Left forelimb (tissue), 1 donor: ENCODE measurements at places on chromosomes 2 and 18.

- peak; percentile 33 for DNase-seq
These were observed 146.8 kb upstream of the HS6ST1 start for GRCh38 chr2:128465246-128466170.

GRCh38 chr18:13464432-13465123 lies 246.0 kb downstream of the LDLRAD4 start:
- DNase-seq = no peak

- no peak for DNase-seq
These were observed 26.2 kb upstream of the MBOAT2 start for GRCh38 chr2:9029721-9030120.

GRCh38 chr2:64972876-64973275 lies 16.3 kb upstream of the SLC1A4 start:
- no peak for DNase-seq

GRCh38 chr18:13530879-13531387 lies 195.4 kb downstream of the FAM210A start:
- no peak for DNase-seq

DNA sequence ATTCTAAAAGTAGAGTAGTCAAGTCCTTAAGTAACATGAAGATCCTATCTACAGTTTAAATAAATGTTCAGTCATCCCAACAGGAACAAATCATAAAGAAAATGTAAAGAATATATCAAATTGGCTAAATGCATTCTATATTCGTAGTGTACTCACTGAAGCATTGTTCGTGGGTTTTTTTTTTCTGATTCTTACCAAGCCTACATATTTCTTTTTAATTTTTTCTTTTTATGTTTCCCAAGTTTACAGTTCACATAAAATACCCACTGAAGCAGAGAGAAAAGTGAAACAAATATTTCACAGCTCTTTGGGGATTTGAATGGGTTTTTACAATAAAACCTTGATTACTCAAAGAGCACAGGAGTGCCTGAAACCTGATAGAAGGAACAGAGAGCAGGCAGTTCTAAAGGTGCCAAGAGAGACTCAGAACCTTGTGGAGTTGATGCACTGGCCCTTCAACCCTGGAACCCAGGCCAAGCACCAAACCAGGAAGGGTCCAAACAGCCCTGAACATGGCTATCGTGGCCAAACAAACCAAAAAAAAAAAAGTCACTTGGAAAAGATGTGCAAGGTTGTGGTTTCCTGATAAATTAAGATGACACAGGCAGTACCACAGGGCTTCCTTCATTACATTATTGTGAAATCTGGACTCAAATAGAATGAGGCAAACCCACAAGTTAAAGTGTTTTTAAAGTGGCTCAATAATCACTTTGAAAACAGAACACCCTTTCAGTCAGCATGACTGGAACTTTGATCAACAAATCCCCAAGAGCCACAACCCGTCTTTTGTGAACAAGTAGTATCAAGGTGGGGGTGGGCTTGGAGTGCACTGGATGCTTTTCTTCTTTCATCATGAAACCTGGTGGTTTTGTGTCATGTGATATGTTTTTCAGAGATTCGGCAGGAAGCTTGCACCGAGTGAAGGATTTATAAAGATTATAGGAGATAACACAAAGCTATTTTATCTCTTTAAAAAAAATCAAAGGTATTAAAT lies 245.0 kb upstream of the FN1 start:
- DNase-seq = no peak

GRCh38 chr18:5198311-5198710 lies 1.3 kb upstream of the AKAIN1 start:
- DNase-seq = no peak

DNA sequence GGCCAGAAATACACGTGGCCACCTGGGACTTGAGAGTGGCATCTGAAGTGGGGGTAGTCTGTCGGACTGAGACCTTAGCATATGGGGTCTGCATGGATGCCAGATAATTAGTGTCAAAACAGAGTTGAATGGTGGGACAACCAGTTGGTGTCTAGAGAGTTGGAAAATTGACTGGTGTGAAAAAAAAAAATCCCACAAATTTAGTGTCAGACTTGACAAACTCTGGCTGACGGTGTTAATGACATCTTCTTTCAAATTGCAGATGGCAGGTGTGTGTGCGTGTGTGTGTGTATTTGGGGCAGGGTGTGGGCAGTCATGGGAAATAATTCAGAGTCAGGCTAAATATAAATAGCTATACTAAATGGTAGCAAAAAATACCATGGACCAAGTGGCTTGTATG lies 365.4 kb upstream of the RGPD4 start:
- DNase-seq = no peak

- DNase-seq = no peak
These were observed 27.0 kb downstream of the SKA1 start for GRCh38 chr18:50401888-50402287.

DNA sequence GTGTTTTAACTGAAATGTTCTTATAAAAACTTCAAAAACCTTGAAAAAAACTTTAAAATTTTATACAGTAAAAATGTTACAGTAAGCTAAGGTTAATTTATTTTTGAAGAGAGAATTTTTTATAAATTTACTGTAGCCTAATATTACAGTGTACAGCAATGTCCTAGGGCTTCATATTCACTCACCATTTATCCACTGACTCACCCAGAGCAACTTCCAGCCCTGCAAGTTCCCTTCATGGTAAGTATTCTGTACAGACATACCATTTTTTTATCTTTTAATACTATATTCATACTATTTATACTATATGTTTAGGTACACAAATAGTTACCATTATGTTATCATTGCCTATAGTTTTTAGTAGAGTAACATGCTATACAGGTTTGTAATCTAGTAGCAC lies 396.7 kb upstream of the MMADHC start:
- DNase-seq = no peak

- DNase-seq = no peak
These were observed 48.9 kb downstream of the DYNC1I2 start for GRCh38 chr2:171735991-171736710.

DNA sequence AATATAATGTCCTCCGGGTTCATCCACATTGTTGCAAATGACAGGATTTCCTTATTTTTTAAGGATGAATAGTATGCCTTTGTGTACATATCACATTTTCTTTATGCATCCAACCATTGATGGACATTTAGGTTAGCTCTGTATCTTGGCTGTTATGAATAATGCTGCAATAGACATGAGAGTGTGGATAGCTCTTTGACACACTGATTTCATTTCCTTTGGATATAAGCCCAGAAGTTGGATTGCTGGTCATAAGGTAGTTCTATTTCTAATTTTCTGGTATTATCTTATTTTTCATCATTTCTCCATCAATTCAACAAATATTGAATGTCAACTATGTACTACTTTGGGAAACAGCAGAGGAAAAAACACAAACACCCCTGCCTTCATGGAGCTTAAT lies 423.3 kb downstream of the MTX2 start:
- no peak for DNase-seq

DNA sequence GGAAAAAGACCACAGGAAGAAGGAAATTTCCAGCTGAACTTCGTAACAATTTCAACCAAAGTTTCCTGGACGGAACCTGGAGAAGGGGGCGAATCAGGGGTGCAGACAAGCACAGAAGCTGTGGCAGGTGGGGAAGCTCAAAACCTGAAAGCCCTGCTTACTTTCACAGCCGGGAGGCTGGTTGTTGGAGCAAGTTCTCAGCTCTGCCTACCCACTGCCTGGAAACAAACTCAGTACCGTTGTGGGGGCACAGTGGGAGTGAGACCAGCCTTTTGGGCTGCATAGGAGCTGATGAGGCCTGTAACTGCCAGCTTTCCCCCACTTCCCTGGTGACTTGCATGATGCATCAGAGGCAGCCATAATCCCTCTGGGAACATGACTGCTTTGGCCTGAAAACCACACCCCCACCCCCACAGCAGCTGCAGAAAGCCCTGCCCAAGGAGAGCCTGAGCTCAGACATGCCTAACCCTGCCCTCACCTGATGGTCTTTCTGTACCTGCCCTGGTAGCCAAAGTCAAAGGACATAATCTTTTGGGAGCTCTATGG lies 207.0 kb upstream of the VWC2L start:
- DNase-seq = no peak

GRCh38 chr18:62420151-62420512 lies 95.0 kb downstream of the TNFRSF11A start:
- no peak for DNase-seq

DNA sequence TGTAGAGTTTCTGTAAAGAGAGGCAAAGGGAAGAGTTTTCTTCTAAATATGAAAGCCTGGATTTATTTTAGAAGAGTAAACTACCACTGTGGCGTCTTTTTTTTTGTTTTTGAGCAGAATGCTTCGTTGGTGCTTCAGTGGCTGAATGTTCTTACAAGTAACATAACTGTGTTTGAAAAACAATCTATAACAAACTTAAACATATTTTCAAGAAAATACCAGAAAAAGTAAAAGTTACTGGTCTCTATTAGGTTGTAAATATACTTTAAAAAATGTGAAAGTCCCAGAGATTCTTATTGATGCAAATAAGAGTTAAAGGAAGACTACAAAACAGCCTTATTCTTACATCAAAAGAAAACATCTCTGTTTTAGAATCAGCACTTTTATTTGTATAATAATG lies 76.2 kb downstream of the NEB start:
- no peak for DNase-seq

- DNase-seq = no peak
These were observed 187.8 kb upstream of the ERBB4 start for GRCh38 chr2:212726403-212726802.

- DNase-seq = no peak
These were observed 288.2 kb downstream of the BCL2 start for GRCh38 chr18:63031375-63031774.

DNA sequence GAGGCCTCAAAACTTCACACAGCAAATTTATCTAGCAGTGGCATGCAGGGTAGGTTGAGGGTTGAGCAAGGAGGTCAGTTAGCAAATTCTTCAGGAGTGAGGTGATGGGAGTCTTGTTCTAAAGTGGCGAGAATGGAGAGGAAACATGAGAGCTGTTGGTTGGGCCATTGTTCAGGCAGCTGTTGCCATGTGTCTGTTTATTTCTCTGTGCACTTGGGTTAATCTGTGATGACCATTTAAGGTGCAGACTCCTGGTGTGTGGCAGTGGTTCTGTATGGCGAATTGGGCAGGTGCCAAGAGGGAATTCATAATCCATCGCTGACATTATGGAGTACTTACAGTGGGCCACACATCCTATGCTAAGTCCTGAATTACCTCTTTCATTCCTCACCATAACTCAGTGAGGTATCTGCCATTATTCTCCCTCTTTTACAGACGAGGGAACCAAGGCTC lies 30.4 kb downstream of the TMEM178A start:
- no peak for DNase-seq

DNA sequence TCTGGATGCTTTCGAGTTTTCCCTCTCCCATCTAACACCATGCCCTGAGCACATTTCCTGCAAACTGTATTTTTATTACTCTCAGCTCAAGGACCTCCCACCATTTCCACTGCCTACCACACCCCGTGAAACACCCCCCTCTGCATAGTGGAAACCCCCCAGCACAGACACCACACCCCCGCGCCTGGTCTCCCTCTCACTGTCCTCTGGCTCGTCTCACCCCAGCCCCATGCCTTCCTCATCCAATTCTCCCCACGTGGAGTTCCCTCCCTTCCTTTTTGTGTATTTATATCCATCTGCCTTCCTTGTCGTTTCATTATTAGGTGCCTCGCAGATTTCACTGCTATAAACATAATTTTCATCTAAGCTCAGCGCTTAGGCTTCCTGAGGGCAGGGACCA lies 307.5 kb downstream of the CELF4 start:
- no peak for DNase-seq

GRCh38 chr2:138922973-138923563 lies 142.9 kb upstream of the NXPH2 start:
- DNase-seq = no peak

GRCh38 chr2:168311261-168311910 lies 64.0 kb upstream of the STK39 start:
- DNase-seq = no peak

- no peak for DNase-seq
These were observed 171.7 kb upstream of the SOX11 start for GRCh38 chr2:5520463-5520972.

DNA sequence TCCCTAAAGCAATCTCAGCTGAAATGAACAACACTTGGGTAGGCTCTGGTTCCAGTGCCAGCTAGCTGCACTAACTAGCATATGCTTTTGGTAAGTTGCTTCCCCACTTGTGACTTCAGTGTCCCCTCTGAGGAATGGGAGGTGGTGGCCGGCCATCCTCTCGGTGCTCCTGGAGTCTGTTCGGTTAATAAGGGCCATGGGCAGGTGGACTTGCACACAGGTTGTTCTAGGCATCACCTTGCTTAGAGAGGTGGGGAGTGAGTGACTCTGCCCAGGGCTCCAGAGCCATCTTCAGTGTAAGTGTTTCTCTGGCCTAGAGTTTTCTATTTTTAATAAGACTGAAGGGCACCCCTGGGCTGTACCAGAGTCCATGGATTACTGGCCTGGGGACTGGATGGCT lies 18.8 kb upstream of the TAF1B start:
- no peak for DNase-seq

DNA sequence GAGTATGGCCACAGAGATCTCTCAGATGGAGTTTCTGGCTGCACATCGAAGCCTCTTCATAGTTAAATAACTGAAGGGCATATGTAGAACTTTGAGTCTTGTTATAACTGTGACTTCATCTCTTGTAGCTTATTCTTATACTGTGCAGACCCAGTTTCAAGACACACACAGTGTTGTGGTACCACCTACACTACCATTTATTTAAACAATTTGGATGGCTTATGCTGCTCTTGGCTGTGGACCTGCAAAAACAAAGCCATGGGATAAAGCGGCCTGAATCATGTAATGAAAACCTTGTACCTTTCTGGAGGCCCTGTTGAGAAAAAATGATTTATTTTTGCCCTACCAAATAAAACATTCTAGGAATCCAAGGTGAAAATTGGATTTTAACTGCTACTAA lies 262.8 kb upstream of the RASGRP3 start:
- DNase-seq = no peak

DNA sequence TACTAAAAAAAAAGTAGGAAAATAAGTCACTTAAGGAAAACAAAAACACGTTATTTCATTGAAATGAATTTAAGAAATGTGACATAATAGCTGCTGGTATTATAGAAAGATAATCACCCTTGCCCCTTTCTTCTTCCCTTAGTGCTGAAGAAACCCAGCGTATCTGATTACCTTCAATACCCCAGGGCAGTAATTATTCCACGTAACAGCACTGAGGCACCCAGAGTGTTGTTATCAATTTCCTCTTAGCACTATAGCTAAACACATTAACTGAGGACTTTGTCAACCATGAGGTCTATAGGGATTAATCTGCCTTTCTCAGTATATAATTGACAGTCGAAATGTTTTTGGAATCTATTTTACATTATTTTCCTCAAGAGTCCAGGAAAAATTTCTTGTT lies 180.0 kb upstream of the NXPH2 start:
- no peak for DNase-seq

DNA sequence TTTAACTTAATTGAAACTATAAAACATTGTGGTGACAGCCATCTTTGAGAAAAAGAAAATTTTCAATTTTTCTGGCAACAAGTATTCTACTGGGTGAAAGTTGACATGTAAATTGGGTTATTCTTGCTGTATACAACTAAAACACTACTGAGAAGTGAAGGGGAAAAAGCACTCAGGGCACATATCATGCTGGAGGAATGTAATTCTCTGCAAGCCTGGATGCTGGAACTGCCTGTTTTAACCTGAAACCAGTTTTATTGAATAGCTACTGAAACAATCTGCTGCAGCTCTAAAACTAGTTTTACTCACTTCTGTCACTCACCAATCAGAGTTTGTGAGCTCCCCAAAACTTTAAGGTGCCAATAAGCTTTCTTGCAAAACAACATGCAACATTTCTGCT lies 1136.0 kb downstream of the LRP1B start:
- DNase-seq = no peak

GRCh38 chr18:62140259-62140658 lies 46.6 kb downstream of the PIGN start:
- no peak for DNase-seq
